ENCODE measurements at places on chromosomes 6 and 20.

DNA sequence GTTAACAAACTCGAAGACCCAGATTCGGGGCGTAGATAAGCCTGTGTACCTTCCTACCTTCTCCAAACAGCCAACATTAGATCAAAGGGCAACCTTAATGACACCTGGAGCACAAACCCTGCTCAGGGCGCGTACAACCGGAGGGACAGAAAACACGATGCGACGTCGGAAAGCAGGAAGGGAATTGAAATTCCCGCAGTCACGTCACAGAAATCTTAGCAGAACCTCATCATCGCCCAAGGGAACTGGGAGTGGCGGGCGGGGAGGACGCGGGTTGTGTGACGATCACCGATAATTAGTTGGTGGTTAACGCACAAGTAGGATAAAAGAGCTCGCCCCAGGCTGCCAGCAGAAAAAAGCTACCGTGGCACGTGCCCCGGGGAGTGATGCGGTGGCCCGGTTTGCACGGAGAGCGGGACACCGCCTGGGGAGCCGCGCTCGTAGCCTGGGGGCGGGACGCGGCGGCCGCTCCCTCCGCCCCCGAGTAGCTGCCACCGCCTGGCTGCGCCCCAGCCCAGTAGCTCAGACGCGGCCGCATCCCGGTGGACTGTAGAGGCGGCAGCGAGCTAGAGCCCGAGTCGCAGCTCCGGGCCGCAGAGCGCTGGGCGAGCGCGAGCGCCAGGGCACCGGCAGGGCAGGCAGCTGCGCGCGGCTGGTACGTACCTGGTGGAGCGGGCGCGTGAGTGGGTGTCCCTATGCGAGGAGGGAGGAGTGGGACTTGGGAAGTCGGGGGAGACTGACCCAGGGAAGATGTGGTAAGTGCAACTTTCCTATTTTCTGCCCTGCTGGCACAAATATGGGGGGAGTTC lies at the start of gene PKIB:
Gene PKIB (plus strand): TSS at position 525 of the 809 bp plus-strand sequence. CDS start 107,390 bp downstream, outside the sequence.
- DNase-seq: peak; percentile 67

DNA sequence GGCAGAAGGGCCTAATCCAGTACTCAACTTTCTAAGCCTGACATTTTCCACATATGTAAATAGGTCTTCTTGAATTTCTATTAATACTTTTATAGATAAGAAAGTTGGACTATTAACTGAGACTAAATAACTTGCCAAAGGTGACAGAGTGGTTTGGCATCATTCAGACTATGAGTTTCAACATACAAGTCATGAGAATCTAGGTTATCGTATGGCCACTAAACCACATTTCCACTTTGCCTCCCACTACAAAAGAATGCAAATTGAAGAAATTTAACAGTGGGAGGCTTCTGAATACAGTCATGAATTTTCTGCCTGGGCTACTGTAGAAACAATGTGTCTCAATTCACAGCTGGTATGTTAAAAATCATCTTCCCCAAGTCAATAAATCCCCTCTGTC lies 531.0 kb upstream of the AGPAT4 start:
- DNase-seq: no peak

GRCh38 chr6:2990248-2990931 lies 9.3 kb upstream of the NQO2 start:
- DNase-seq: peak; percentile 53

GRCh38 chr6:44627883-44628271 lies 240.4 kb downstream of the CDC5L start:
- DNase-seq: no peak

DNA sequence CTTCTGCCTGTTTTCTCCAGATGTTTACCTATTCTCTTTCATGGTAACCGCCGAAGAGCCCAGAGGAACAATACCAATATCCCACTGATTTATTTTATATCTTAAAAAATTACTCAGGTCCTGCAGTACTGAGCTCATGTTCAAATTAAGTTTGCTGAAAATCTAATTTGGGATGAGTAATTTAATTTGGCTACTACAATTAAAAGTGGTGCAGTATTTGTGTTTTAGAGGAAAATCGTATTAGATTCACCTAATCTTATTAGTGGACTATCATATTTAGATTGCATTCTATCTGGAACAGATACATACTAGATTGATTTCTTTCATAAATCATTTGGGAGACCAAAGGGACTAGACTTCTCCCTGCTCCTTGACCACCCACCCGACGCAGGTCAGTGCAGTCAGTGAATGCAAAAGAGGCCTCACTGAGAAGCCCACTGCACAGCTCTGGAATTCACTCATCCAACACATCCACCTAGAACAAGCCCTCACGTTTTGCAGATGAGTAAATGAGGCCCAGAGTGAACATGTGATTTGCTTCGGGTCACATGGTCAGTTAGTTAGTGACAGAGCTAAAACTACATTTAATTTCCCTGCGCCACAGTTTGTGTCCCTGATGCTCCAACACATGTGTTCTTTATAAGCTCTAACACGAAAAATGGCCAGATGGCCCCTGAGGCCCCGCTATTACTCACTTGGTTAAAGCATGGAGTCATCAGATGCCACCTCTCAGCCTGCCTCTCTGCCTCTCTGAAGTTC lies 101.8 kb downstream of the TRERF1 start:
- peak; percentile 84 for DNase-seq

GRCh38 chr20:25077610-25078169 lies 4.3 kb downstream of the VSX1 start:
- DNase-seq: peak; percentile 31

GRCh38 chr6:106648651-106649308 lies 19.4 kb downstream of the QRSL1 start:
- DNase-seq: no peak

GRCh38 chr6:110708295-110708950 lies 106.8 kb downstream of the CDK19 start:
- peak; percentile 72 for DNase-seq

DNA sequence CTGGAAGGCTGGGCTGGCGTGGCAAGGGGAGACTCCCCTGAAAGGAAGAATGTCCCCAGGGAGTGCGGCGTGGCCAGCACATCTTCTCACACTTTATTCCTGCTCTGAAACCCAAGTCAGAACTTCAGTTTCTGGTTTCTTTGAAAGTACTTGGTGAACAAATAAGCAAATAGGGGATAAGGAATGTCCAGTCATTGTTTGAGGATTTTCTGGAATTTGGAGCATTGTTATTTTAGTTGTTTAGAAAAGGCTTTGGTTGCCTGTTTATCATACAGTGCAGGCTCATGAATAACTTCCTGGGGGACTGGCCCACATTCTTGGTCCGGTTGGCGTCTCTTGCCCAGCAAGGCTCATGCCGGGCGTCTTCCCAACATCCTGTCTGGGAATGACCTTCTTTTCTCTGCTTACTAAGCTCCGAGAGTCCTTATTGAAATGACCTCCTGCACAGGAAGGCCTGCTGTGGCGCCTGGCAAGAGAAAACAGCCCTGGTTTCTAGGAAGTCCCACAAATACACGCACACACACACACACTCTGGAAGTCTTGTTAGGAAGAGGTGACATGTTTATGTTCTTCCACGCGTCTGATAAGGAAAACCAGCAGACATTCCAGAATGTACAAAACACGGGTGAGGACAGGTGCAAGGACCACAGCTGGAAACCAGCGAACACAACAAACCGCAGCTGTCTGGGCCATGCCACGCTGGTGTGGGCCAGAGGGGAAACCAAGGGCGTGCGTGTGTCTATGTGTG lies 71.9 kb downstream of the TMEM170B start:
- DNase-seq: peak; percentile 99

- DNase-seq: no peak
These were observed 545.4 kb downstream of the ADGRB3 start for GRCh38 chr6:69180361-69181067.

DNA sequence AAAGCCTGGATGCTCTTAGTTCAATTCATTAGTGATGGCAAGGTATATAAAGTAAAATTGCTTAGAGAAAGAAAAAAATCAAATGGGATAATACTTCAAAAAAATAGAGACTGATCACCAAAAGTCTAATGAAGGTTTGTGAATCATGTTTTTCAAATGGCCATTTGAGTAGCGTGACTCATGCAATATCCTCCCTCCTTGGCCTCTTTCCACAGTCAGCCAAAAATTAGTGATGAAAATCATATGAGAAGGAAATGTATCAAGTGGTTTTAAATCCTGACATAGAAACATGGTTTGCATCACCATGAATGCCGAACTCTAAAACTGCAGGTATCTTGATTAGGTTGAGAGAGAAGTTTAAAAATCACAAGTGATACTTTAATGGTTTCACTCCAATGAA lies 1.2 kb upstream of the COL19A1 start:
- peak; percentile 47 for DNase-seq

DNA sequence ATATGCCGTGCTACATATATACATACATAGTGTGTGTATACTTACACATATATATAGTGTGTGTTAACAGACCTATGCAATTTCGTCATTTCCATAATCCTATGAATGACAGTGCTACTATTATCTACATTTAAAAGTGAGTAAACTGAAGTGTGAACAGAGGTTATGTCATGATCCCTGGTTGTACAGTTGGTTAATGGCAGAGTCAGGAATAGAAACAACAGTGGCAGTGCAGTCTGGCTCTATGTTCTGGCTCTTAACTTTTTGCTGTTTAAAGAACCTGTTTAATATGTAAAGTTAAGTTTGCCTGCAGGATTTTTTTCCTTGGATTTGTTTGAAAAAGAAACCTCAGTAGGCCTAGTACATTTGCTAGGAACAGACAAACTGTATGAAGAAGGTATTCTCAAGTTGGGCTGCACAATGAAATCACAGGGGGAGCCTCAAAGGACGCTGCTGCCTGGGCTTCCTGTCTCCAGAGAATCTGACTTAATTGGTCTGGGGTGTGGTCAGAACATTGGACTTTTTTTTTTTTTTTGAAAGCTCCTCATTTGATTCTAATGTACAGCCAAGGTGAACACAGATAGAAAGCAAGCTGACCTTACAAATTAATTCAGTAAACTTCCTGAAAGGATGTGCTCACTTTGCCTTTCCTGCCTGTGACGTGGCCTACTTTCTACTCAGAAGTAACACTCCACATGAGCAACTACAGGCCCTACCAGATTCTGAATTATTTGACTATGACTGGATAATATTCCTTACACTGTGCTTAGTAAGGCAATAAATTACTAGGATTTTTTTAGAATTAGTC lies 29.4 kb downstream of the PLCB1 start:
- peak; percentile 75 for DNase-seq

DNA sequence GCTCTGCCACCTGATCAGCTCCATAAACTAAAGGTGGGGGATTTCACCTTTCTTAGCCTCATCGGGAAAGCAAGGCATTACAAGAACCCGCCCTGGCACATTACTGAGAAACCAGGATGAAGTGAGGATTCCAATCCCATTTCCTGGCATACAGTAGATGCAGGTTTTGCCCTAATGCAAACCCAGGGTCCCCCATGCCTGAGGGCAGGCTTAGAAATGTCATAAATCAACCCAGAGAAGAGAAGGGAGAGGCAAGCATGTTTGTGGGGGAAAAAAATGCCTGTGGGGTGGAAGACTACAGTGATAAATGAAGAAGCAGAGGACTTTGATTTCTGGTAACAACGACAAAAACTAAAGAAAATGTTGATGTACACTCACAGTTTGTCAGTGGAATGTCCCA lies 18.0 kb upstream of the PMEPA1 start:
- DNase-seq: no peak

DNA sequence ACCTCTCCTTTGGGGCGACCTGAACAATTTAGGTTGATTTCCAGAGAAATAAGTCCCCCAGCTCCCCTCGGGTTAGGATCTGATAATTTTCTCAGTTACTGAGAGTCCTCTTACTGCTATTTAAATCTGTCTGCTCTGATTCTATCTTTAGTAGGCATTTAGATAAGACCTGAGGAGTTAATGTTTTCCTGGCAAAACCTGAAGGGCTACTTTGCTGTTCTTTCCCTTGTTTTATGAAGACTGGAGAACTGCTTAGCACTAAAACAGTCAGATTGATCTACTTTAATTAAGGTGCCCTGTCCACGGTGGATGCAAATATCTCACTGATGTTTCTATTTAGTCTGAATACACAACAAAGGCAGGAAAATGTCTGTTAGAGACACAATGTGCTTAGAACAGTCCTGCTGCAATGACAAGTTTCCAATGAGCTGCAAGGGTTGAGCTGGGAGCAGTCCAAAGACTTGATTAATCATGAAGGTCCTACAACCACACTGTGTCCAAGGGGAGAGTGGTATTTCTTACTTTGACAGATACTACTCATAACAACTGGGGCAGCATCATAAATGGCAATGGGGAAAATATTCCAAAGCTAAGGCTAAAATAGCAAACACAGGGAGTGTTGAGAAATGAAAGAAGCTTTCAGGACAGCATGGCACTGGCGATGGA lies 15.7 kb downstream of the ADTRP start:
- DNase-seq: peak; percentile 26

GRCh38 chr6:24827162-24827561 lies 28.4 kb upstream of the ARMH2 start:
- no peak for DNase-seq

- no peak for DNase-seq
These were observed 4.1 kb upstream of the ZNF335 start for GRCh38 chr20:45976086-45976485.

DNA sequence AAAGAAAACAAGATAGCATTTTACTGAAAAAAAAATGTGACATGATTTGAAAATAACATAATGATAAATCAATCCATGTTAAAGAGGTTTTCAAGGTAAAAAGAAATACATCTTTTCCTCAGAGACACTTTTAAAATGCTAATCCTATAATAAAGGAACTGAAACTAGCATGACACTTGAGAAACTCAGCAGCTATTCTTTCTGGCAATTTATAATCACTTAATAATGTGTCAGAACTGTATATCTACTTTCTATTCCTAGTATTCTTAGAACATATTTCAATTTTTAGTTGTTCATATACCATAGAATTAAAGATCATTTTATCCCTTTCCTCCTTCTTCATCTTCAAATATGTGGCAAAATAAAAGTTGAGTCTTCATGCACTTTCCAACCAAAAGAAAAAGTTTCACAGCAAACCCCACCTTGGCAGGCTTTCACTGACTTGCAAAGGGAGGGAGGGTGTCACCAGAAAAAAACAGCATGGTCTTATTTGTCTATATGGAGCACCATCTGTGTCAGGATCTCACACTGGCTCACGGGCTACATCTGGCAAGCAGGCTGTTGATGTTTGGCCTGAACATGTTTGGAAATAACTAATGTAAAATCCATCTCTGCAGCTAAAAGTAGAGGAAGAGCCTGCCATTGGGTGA lies 48.5 kb downstream of the FHL5 start:
- no peak for DNase-seq

DNA sequence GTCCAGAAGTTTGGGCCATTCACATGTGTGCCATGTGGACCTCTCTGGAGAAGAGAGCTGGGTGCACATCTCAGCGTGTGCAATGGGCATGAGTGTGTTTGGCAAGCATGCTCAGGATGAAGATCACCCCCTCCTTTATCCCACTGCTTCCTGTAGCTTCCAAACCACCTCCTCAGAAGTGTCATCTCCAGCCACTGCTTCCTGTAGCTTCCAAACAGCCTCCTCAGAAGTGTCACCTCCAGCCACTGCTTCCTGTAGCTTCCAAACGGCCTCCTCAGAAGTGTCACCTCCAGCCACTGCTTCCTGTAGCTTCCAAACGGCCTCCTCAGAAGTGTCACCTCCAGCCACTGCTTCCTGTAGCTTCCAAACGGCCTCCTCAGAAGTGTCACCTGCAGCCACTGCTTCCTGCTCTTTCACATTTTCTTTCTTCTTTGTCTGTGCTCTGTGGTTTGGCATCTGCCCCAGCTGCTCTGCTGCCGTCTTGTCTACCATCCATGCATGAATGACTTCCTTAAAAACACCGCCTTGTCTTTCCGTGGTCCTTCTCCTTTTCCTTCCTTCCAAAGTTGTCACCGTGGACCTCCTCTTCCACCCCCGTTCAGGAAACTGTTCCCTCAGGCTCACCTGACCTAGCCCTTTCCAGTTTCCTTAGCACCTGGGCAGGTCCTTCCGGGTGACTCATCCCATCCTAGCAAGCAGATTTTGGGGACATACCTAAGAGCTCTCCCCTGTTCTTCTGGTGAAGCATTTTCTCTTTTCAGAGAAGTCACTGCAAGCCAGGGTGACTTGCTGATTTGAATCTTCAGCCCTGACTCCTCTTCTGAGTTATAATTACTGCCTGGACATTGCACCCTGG lies 43.5 kb upstream of the TIAM2 start:
- no peak for DNase-seq

All from EH (cell line).